Activated T-helper 1 cell treated with anti-CD3 and anti-CD28 coated beads, Interleukin-12 subunit alpha, Interleukin-12 subunit beta, Interleukin-2, Interleukin-4 antibody, amounts not matched to agents 30 ng/mL and 10 ng/mL and 1 ng/mL, durations not matched to agents 14 hours and 24 hours and 36 hours (primary cell): ENCODE measurements at places on chromosomes 3 and 15.

DNA sequence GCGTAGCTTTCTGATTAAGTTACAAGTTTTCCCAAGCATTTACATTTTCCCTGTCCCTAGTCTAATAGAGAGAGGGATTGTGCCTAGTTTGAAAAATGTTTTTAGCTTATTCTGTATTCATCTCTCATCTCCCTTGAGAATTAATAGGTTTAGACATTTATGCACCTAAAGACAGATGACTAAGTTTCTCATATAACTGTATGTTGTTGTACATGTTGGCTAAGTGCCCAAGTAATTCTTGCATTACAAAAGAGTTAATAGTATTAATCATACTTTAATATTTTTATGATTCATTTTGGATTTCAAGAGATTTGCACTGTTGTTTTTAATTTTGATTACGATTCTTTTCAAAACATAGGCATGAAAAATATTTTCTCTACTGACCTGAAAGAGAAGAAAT is 109.0 kb upstream of the TBL1XR1 start:
- DNase-seq = no peak

- no peak for DNase-seq
These were observed 9.5 kb downstream of the PARP14 start for GRCh38 chr3:122690096-122690495.

DNA sequence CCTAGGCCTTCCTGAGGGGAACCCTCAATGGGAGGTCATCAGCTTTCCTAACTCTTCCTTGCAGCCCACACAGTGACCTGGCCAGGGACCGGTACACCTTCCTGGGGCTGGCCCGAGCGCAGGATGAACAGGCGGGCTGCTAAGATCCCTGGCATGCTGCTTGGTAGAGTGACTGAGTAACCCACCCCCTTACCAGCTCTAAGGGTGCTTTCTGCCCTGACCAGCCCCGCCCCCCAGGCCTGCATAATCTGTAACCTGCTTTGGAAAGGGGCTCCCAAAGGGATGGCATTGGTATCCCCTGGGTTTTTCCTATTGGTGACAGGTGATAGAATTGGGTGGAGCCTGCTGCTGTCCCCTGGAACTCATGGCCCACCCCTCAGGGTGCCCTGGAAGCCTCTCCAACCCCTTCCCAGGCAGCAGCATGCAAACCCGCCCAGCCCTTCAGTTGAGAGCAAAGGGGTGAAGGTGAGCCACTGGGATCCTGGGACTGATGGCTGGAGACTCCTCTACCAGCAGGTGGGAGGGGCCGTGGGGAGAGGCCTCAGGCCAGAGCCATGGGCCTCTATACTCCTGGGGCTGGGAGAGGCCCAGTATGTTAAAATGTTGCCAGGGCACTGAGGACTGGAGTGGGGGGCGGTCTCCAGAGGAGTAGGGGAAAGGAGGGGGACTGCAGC is 11.1 kb upstream of the KIF7 start:
- DNase-seq = no peak

GRCh38 chr3:9951962-9952805 is at the start of gene PRRT3:
Gene PRRT3, minus strand, starts transcription at chr3:9952408. Its CDS starts 2,293 bp downstream, at chr3:9950115.
- DNase-seq = peak; percentile 57

- no peak for DNase-seq
These were observed 7.0 kb upstream of the USP4 start for GRCh38 chr3:49346797-49347251.

DNA sequence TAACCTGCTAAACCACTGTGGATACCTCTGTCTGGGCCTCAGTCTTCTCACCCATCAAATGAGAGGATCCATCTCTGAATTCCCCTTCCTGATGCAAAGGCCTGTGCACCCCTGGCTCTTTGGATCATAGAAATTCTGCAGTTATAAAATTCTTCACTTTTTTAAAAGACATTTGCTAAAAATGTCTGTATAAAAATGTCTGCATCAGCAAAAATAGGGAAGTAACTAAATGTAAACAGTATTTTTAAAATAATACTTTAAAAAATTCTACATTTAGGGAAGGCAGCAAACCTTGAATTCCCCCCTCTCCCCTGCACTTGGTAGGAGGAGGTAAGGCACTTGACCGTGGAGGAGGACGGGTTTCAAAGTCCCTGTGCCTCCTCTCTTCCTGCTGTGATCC is 25.6 kb upstream of the TRIM59 start:
- DNase-seq = no peak

DNA sequence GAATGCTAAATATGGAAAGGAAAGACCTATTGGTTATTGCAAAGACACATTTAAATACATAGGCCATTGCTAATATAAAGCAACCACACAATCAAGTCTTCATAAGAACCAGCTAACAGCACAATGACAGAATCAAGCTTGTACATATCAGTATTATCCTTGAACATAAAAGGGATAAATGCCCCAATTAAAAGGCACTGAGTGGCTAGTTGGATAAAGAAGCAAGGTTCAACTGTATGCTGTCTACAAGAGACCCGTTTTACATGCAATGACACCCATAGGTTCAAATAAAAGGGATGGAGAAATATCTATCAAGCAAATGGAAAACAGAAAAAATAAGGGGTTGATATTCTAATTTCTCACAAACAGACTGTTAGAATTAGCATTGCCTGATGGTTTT is 706.1 kb downstream of the EPHA3 start:
- no peak for DNase-seq

DNA sequence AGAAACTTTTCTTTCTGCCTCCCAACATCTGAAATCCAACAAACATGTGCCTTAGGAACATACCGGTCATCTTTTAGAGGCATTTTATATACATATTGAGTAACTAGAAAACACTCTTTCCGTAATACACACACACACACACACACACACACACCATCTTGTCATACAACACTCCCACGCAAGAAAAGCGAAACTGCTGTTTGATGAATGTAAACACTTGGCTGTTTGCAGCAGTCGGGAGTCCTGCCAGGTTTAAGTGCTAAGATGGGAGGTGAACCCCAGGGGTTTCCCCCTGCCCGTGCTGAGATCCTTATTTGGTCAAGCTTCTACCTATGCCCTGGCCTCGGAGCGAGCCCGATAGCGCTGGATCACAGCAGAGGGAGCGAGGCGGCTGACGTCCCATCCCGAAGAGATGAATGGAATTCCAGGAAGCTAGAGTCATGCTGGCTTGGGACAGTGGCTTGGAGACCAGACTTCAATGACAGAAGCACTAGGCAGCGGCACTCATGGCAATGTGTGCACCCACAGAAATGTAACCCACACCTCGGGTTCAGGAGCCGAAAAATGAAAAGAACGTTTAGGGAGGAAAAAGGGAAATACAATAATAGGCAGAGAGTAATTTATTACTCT is 1.3 kb upstream of the THBS1 start:
- DNase-seq = no peak

- DNase-seq = no peak
These were observed 90.6 kb downstream of the ZNF621 start for GRCh38 chr3:40615110-40615915.
